Activated CD4-positive, alpha-beta T cell treated with anti-CD3 and anti-CD28 coated beads, Interleukin-2, amount 10 ng/mL, durations not matched to agents 24 days and 14 days (primary cell): ENCODE measurements at places on chromosomes 5 and 9. TPM values are rescaled to one million over a fixed set of nuclear protein-coding genes. Genes with fewer than 3 reads are reported as not detected.

DMRT3 gene
- not detected in 2 replicates for total RNA-seq

SHISAL2B gene
- total RNA-seq = not detected in 2 replicates

SIT1 gene
- 80.4 and 81.8 TPM in 2 replicates for total RNA-seq

AFAP1L1 gene
- not detected in 2 replicates for total RNA-seq

PDE4D gene
- 47.7 and 50.1 TPM in 2 replicates for total RNA-seq

HMMR gene
- total RNA-seq = 29.1 and 30.8 TPM in 2 replicates

SEMA6A gene
- 0.19 and 0.24 TPM in 2 replicates for total RNA-seq

PKN3 gene
- total RNA-seq = 22.9 and 24.3 TPM in 2 replicates

GRCh38 chr9:123453076-123453667, 97.2 kb downstream of the CRB2 start:
- DNase-seq = no peak

GRCh38 chr5:16932401-16932800, 3.7 kb downstream of the MYO10 start:
- DNase-seq = no peak

DNA sequence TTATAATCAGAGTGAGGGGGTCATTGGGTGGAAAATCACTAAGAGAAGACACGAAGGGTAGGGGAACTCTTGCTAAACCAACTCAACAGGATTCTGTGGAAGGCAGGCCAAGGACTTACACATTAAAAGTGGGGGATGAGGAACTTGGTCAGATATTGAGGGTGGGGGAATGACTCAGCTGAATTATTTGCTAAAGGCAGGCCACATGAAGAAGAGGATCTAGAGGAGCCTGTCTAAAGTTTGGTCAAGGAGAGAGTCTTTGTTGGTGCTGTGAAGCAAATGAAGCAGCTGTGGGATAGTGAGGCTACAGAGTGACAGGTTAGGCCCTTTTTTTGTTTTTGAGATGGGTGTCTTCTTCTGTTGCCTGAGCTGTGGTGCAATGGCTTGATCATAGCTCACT, 63.9 kb upstream of the SPRY4 start:
- DNase-seq = no peak

DNA sequence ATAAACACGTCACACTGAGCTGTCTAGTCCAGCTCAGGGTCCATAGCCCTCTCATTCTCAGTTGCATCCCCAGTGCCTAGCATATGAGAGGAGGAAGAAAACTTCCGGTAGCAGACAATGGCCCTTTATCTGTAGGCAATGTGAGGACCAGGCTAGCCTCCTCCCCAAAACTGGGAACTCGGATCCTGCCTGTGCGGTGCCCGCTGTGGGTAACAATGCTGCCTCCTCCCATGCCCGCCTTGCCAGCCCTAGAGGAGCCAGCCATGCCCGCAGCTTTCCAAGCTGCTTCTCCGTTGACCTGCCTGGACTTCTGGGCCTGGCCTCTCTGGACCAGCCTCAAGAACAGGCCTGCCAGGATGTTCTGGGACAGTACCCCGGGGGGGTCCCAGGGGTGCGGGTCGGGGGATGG, 74.6 kb upstream of the ORM1 start:
- DNase-seq = no peak

DNA sequence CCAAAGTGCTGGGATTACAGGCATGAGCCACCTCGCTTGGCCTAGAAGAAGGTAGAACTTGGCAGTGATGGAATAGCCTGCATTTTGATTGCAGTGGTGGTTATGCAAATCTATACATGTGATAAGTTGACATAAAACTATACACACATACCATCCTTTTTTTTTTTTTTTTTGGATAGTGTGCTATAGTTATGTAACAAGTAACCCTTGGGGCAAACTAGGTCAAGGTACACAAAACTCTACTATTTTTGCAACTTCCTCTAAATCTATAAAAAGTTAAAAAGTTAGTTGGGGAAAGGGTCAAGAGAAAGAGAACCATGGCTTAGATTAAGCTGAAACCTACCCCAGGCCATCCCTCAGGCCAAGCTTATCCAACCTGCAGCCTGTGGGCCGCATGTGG, 11.1 kb downstream of the TRIM14 start:
- no peak for DNase-seq

GRCh38 chr9:18632632-18633403, 158.9 kb downstream of the ADAMTSL1 start:
- no peak for DNase-seq

GRCh38 chr9:114206221-114206789, 51.0 kb downstream of the COL27A1 start:
- no peak for DNase-seq

DNA sequence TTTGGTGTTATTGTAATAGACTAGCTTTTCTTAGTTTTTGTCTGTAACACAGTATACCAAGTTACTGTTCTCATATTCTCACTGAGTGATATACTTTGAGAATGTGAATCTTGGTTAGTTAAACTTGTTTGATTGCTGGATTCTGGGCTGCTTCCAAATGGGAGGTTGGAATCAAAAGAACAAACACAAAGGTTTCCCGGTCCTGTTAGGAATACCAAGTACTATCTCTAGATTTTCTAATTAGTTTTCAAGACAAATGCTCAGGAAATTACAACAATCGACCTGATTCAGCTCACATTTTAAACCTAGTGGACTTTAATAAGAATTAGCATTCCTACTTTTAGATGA, 244.3 kb downstream of the CSNK1G3 start:
- no peak for DNase-seq

DNA sequence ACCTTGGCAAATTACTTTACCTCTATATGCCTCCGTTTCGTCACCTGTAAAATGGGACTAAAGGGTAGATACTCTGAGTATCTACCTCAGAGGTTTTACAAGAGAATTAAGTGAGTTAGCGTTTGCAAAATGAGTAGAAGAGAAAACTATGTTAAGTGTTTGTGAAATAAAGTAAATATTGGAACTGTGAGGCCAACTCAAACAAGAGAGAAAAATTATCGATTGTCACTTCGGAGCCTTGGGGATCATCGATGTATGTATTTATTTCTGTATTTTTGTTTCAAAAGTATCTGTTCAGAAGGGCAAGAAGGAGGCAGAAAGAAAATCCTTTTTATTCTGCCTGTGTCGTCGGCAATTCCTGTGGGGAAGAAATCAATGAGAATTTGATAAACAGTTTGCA, 25.8 kb upstream of the C5orf58 start:
- DNase-seq = no peak

DNA sequence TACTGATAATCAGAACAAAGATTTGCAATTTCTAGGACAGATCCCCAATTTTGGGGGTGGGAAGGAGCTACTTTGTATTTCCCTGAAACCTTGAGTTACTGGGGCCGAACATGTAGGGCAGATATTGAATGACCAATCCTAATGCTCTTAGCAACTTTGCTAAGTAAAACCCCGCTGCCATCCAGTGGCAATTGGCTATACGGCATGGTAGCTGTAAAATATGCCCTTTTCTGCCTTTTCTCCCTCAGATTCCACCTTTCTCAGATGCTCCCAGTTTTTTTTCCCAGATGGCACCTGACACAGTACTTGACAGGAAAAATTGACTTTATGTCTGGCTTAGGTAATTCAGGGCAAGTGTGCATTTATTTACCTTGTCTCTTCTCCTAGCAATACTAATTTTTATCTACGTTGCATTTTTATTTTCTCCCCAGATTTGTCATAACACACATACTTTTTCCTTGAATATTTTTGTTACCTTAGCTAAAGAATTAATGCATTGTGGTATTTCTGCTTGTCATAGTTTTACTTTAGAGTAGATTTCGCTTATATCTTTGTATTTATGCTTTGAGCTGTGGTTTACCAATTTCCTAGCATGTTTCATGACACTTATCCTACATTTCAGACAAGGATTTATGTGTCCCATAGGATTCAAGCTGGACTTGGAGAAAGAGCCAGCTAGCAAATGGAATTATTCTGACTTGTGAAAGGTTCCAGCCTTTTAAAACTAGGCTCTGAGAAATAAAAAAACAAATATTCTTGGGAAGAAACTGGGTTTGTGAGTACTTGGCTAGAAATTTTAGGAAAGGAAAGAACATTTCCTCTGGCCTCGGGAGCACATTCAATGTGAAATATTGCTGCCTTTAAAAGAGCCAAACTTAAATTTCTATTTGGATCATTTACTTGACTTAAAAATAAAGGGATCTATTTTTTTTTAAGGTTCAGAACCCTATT, 37.4 kb downstream of the PIK3R1 start:
- peak; percentile 81 for DNase-seq

DNA sequence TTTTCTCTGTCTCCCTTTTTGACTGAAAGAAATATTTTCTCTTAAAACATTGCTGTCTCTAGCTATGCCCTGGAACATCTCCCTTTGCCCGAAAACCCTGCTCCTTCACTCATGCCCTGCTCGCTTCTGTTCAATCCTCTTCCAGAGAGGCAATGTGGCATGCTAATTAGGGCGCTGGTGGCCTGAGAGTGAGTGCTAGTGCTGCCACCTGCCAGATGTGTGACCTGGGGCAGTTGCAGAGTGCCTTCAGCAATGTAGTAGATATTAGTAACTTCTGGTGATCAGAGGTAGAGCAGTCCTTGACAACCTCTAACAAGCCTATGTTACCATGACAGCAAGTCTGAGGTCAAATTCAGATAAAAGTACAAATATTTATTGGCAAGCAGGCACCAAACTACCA, 119.5 kb upstream of the OSMR start:
- no peak for DNase-seq

GRCh38 chr9:126166291-126166690, 160.3 kb upstream of the MVB12B start:
- no peak for DNase-seq

GRCh38 chr9:32161209-32161608, 223.2 kb upstream of the ACO1 start:
- DNase-seq = no peak

GRCh38 chr5:168162464-168162863, 129.0 kb upstream of the WWC1 start:
- no peak for DNase-seq

DNA sequence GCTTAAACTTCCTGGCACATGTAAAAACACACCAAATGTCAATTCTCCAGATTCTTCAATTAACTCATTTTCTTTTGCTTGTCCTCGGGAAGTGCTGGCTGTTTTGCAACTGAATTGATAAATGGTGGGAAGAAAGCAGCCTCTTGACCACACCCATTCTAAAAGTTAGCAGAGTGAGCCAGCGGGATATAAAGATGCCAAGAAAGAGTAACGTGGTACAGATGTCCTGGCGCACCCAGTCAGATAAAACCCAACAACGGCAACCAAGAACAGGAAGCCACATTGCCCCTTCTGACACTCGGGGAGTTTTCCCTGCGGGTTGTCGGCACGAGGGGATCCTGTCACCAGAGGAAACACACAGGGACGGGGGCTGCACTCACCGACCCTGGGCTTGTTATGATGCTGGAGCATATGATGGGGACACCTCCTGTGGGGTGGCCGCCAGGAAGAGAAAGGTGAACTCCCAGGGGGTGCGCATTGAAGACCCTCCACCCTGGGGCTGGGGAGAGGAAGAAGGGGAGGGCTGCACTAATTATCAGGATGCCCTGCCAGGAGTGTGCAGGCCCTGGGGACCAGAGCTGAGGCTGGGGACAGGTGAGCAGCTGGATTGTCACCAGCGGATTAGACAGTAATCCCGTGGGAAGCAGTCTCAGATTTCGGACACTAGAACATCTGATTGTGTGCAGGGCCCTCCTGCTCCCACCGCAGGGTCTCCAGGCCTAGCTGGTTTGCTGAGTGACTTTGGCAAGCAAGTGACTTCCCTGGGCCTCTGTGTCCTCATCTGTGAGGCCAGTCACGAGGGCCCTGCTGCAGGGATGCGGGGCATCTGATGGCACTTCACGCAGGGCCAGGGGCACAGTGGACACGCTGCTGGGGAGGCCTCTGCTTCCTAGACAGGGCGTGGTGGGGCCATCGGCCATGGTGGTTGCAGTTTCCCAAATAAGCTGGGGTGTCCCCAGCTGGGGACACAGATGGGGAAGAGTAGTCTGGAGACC, 59.2 kb downstream of the CRB2 start:
- DNase-seq = no peak

DNA sequence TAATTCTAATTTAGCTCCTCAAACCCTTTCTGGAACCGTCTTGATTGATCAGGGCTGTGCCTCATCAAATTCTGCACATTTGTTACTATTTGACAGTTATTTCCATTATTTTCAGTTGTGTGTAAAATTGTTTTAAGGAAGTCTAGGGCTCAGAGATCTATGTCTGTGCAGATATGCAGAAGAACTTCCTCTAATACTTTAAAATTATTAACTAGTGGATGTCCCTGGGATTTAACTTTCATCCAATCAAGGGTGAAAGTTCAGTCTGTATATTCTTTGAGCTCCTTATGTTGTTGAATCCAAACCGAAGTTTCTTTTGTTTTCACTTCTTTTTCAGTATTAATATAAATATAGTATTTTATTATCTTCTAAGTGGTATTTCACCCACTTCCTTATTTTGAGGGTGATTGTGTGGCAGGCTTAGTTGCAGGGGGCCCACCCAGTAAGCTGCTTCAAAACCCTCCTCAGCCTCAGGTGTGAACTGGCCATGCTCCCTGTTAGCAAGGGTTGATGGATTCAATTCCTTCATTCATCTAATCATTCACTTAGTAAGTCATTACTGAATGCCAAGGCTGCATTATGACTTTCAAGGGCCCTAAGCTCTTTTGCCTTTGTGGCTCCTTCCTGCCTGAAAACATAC, 2.1 kb upstream of the CAMLG start:
- DNase-seq = no peak

GRCh38 chr9:6188466-6188865, 27.1 kb upstream of the IL33 start:
- no peak for DNase-seq

- no peak for DNase-seq
Observed at GRCh38 chr9:93258818-93259489, 75.0 kb downstream of the WNK2 start.

- no peak for DNase-seq
Observed at GRCh38 chr5:72042097-72042496, 65.2 kb upstream of the MAP1B start.

- no peak for DNase-seq
Observed at GRCh38 chr9:88936132-88936531, 55.1 kb upstream of the S1PR3 start.

DNA sequence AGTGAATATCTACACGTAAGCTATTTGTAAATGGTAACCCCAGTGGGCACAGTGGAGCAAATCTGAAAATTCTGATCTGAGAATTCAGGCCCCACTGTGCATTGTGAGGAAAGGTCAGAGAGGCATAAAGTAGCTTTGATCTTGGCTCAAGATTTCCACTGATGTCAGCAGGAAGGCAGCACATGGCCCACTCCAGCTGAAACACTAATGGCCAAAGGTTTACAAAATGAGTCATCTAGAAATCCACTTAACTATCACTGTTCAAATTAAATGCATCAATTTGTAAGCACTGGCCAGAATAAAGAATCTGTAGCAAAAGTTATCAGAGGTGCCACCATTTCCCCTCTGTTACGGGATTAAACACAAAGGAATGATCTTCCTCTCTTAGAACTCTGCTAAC, 191.6 kb downstream of the C9orf152 start:
- no peak for DNase-seq
